ENCODE measurements at places on chromosomes 3 and 15. TPM values are rescaled to one million over a fixed set of nuclear protein-coding genes. Genes with fewer than 3 reads are reported as not detected.
A peak's percentile ranks its signal among the peaks of the same experiment; 100 is the strongest.

GRCh38 chr3:194945508-194945907, 259.8 kb downstream of the FAM43A start:
- DNase-seq: no peak

- peak; percentile 47 for DNase-seq
These were observed 52.3 kb upstream of the FGF7 start for GRCh38 chr15:49370782-49371181.

DNA sequence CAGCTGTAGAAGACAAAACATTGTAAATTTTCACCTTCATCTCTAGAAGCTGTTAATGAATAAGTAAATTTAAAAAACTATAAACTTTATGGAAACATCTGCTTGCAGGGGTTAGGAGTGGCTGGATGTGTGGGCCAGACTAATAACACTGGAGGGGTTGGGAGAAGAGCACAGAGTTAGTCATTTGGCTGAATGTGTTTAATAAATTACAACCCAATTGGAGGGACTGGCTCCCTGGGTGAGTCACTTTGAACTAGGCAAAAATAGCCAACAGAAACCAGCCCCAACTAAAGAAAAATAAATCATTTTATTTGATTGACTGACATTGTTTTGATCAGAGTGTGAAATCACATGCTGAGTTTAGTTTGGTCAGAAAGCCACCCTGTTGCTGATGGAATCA, 21.8 kb downstream of the DGKG start:
- DNase-seq: no peak

DNA sequence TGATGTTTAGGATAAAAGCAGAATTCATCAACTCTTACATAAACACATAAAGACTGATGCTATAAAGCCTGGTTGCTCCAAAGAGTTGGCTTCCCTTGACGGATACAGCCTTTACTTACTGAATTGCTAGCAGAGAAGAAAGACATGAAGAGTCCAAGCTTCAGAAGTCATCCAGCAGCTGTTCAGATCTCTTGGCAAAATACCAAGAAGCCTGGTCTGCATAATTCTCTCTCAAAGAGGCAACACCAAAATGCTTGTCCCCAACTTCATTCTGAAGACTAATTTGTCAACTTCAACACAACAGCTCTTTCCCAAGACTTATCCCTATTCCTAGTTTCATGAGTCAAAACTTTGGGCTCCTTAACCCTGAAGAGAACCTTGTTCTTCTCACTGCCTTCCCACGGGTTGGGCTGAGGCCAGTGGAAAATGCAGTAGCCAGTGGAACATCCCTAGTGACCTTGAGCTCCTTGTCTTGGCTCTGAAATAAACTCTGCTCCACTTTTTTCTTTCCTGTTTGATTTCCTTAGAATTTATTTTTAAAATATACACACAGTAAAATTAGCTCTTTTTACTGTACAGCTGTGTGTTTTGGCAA, 119.2 kb upstream of the THBS1 start:
- DNase-seq: peak; percentile 58

GRCh38 chr3:150371741-150372254, 36.3 kb upstream of the TSC22D2 start:
- peak; percentile 99 for DNase-seq

DNA sequence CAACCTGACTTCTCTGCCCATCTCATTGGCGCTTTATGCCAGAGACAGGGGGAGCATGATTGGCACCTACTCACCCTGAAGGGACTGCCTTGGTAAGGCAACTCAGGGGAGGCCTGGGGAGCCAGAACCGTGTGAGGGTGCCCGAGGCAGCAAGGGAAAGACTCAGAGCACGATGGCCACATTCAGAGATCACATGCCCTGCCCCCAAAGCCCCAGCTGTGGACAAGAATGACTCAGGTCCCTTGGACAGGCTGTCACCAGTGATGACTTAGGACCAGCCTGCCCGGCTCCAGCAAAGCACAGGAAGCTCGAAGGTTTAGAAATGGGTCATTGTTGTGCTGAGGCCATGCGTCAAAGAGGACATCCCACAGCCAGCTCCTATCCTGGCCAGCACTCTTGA, 49.1 kb upstream of the LIMD1 start:
- DNase-seq: no peak

DNA sequence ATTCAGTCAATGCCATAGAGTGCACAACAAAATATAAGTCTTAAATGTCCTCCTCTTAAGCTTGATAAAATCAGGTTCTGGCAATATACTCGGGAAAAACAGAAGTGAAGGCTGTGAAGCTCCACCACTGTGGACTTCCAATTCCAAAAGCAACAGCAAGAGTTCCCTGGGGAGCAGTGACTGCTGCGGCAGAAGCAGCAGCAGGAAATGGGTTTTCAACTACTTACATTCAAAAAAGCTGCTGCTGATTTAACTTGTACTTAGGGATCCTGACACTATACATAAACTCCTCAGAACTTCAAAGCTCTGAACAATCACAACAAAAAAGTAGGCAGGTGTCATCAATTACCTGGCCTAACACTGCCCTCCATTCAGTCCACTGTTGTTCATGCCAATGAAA, 4.7 kb downstream of the CEP152 start:
- peak; percentile 56 for DNase-seq

GRCh38 chr3:128709506-128710210, 16.3 kb upstream of the RAB7A start:
- DNase-seq: no peak

GRCh38 chr3:42914771-42915515, 9.0 kb downstream of the ZNF662 start:
- DNase-seq: peak; percentile 4

The HYAL1 gene
- total RNA-seq: 5.0 TPM

The CAPN3 gene
- total RNA-seq: 37.9 TPM

The TUSC7 gene
- not detected for total RNA-seq

The TM4SF18 gene
- total RNA-seq: 0.33 TPM

The RTP4 gene
- total RNA-seq: not detected

The SPTBN5 gene
- total RNA-seq: 2.1 TPM
